ENCODE measurements at places on chromosomes 4 and X.

DNA sequence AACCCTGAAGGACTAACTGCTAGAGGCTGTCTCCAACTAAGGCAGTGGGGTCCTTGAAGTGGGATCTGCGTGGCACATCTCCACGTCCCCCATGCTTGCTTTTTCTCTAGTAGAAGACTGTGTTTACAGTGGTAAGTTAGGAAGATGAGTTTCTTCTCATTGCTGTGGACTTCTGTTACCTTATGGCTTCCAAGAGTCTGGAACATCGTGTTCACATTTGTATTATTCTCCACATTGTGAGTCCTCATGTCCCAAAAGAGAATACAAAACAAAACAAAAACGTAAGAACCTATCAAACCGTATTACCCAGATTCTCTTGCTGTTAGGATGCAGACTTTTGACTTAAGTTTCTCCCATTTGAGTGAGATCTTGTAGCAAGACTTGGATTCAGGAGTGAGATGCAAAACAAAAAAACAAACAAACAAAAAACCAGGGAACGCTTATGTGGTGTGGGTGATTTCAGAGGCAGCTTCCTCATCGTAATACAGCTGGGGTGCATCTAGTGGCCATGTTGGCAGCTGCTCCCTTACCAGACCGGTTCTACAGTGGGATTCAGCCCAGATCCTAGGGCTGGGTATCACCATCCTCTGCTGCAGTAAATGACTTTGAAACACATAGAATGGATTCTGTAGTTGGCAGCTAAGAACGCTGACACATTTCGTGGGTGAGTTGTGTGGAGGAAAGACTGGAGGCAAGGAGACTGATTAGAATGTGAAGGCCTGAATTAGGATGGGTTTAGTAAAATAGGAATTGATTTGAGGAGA is 41.3 kb downstream of the TMEM131L start:
- DNase-seq = no peak

GRCh38 chr4:3290889-3291321 is 1.9 kb upstream of the RGS12 start:
- no peak for DNase-seq

DNA sequence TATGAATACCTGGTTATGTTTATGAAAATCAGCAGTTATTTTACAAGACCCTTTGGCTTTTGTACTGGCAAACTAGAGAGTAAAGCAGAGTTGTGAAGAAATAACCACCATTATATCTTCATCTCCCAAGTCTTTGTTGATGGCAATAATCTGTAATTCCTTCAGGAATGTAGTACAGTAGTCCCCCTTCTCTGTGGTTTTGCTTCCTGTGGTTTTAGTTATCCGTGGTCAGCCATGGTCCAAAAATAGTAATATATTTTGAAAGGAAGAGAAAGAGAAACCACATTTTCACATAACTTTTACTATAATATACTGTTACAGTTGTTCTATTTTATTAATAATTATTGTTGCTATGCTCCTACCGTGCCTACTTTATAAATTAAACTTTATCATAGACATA is 27.8 kb downstream of the BANK1 start:
- DNase-seq = no peak

DNA sequence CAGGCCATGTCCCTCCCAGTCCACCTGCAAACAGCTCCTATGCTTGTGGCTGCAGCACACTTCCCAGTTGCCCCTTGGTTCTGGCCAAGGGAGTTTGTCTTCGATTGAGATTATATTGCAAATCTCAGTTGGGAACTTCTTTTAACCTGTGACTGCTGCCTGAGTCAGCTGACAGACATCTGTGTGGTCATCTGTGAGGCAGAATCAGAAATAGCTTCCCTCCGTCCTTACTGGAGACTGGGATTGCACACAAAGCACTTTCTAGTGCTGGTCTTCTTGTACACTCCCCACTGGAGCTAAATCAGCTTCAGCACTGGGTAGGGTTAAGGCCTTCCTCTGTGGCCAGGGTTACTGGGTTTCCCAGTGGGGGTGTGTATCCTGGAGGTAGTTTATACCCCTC is 34.3 kb downstream of the ZNF330 start:
- no peak for DNase-seq

DNA sequence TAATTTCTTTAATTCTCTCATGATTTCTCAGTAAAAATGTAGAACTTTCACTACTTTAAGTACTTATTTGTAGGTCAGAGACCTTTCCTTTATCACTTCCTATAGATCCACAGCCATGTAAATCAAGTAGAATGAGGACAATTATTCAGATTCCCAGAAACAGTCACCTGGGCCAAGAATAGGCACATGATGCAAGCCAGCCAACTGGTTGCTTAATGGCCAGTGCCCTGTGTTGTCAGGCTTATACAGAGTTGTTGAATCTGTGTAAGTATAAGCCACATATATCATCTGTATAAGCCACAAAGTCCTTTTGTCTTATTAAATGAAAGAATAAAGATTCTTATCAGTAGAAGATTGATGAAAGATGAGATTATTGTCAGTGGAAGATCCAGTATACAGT is 5.2 kb downstream of the BANK1 start:
- no peak for DNase-seq
